NCI-H1930 (cell line): ENCODE measurements at places on chromosomes 7 and 10.

GRCh38 chr7:92809760-92810573 lies 26.4 kb downstream of the CDK6 start:
- no peak for DNase-seq

DNA sequence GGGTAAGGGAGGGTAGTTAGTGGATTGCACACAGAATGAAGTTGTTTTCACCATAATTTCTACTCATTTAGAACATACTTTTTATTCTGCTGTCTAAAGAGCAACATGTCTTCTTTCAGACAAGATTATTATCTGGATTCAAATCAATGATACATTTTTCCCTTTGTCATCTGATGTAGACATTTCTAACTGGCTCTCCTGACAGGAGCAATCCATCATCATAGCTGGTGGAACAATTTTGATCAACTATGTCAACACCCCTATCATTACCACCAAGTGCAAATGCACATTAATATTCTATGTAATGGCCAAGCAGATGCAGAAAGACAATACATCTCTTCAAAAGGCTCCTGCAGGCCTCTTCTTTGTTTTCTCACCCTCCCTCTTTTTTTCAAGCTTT lies 672.9 kb upstream of the LRRTM3 start:
- no peak for DNase-seq

GRCh38 chr7:74173491-74173865 lies 678 bp upstream of the EIF4H start:
- DNase-seq: no peak

DNA sequence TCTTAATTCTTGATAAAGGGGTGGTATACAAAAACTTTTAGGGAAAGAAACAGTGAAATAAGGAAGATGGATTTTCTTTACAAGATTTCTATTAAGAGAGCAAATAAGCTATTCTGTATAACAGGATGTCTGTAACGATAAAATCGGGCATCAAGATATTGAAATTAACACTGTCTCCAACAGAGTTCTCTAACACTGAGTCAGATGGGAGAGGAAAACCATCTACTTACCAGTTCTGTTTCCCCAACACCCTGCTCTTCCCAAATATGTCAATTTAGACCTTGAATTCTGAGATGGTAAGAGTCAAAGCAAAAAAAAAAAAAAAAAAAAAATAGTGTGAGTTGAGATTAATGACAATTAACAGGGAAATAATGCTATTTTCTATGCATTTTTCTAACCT lies 23.0 kb downstream of the SMURF1 start:
- DNase-seq: no peak

DNA sequence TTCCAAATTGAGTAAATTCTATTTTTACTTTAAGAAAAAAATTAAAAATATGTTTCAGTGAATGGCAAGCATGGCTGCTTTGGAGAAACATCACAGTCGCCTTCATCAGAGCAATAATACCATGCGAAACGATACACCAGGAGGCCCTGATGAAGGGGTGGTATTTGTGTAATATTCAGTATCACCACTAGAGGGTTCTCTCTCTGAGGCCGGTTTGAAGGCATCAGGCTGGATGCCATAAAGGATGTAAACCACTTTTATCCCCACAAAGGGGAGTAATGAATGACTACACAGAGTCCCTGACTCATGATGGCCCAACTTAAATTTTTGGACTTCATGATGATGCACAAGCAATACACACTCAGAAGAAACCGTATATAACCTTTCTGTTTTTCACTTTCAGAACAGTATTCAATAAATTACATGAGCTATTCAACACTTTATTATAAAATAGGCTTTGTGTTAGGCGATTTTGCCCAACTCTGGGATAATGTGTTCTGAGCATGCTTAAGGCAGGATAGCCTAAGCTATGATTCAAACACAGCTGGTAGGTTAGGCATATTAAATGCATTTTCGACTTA lies 95.5 kb downstream of the PPP1R17 start:
- peak; percentile 1 for DNase-seq

GRCh38 chr7:93923942-93924341 lies 2.4 kb downstream of the GNG11 start:
- DNase-seq: no peak

- DNase-seq: no peak
These were observed 50.8 kb upstream of the PHYHIPL start for GRCh38 chr10:59125666-59126065.

GRCh38 chr7:107834401-107834800 lies 31.4 kb upstream of the SLC26A3 start:
- no peak for DNase-seq

DNA sequence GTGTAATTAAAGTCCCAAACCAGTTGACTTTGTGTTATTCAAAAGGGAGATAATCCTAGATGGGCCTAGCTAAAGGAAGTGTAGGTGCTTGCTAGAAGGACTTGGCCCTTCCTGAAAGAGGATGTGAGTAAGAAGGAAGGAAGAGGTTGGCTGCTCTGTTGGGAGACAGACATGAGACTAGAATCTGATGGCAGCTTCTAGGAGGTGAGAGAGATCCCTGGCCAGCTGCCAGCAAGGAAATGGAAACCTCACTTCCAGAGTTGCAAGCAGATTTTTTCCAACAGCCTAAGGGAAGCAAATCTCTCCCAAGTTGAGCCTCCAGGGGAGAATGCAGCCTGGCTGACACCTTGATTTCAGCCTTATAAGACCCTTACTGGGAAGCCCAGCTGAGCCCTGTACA lies 368.4 kb upstream of the ZMIZ1 start:
- no peak for DNase-seq

DNA sequence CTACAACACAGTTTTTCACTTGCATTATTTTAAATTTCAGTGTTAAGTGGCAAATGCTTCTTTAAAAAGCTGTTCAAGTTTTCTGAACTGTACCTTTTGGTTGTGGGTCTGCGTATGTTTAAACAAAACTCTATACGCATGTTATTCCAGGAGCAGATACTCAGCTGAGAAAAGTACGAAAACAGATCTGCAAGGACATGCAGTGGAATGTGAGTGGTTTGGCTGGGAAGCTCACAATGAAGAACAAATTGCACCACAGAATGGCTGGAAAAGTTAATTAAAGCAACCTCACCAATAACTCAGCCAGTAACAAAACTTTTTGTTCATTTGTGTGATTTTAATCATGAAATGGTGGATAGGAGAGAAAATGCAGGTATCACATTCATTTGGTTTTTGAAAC lies 17.6 kb downstream of the GLI3 start:
- no peak for DNase-seq

DNA sequence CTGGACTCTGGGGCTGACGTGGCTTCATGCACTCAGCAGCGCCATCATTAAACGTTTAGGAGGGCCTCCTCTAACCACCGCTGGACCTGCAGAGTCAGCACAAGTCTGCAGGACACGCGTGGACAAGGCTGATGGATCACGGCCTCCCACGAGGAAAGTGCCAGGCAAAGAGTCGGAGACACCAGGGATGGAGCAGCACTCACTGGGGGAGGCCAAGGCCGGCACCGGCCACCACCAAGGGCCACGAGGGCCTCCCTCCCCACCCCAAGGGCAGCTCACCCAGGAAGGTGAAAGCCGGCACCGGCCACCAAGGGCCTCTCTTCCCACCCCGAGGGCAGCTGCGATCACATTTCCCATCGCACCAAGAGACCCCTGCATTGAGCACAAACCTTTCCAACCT lies 91.5 kb downstream of the DIP2C start:
- DNase-seq: no peak

DNA sequence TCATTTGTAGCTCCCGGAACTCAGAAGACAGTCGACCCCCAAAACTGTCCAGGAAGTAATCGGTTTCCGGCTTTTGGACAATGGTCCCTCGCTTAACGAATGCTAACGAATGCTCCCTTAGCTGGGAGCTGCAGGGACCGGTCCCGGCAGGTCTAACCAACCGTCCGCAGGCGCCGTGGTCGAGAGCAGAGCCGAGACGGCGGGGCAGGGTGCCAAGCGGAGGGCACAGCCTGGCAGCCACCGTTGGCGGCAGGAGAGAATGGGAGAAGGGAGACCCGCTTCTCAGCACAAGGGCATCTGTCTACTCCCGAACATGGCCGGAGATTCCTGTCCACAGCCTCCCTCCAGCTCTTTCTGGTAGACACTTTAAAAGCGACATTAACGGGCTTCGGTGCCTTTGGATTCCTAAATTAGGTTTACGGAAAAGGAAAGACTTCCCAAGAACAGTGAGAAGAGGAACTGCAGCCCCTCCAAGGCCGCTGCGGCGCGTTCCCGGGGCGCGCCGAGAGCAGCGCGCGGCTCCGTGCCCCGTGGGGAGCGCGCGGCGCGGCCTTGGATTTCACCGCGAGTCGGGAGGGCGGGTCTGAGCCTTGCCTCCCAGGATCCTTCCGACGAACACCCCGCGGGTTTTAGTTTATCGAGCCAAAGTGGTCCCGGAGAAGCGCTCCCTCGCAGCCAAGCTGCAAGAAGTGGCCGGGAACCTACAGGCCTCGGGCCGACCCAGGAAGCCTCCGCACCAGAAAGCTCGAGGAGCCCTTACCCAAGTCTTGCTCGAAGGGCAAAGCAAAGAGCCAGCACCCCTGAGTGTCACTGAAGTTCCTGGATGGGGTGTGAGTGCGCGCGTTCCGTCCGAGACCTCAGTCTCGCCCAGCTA lies 3.6 kb upstream of the TBX20 start:
- DNase-seq: no peak

- DNase-seq: no peak
These were observed 690.8 kb downstream of the MAGI2 start for GRCh38 chr7:78762625-78763024.

DNA sequence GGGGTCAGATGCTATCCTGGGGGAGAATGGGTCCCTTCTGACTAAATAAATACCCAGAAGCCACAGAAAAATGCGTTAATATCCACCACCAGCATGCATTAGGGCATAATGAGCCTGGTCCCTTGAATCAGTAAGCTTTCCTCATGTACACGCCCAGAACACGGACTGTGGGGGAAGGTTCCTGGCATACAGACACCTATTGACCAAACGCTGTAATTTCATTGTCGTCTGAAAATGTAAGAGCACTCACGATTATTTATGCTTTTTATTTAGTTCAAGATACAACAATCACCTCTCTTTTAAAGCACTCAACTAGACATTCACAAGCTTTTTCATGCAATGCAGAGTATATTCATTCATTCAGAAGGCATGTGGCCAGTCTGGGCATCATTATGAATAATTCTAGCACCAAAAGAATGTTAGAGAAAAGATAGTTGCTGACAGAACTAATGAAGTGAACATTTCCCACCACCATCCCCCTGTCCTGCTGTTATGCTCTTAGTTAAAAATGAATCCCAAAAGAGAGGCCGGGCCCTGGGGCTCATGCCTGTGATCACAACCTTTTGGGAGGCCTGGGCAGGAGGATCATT lies 101.0 kb downstream of the SVIL start:
- DNase-seq: no peak

DNA sequence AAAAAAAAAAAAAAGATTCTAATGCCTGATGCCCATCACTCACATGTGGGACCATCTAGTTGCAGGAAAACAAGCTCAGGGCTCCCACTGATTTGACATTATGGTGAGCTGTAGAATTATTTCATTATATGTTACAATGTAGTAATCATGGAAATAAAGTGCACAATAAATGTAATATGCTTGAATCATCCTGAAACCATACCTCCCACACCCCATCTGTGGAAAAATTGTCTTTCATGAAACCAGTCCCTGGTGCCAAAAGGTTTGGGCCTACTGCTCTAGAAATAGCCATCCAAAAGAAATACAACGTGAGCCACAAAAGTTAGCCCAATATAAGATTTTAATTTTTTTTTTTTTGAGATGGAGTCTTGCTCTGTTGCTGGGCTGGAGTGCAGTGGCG lies 265.1 kb downstream of the PRPF18 start:
- DNase-seq: no peak

DNA sequence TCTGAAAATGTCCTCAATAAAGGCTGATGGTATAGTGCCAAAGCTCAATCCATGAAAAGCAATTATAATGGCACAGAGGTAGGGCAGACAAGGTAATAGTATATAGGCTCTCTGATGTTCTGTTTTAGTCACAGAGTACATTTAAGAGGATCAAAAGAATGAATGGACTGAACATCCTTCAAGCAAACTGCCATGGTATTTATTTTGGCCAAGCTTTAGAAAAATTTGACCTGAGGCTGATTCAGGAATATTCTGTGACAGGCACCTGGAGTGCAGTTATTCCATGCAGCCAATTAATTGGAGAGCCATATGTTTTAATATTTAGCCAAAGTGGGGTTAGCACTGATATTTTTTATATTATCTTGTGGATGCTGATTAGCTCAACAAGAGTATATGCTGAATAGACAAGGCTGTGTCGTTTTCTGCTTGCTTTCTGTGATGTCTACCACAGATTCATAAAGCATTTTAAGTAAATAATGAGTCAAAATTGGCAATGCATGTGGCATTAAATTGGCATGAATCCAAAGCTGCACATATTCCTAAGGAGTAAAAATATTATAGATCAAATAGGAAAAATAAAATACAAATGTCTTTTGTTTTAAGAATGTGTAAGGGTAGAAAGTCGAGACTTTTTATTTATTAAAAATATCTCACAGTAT lies 177.4 kb downstream of the PCLO start:
- no peak for DNase-seq

GRCh38 chr7:111107579-111107978 lies 16.7 kb downstream of the LRRN3 start:
- no peak for DNase-seq

GRCh38 chr10:26446258-26446657 lies 8.1 kb downstream of the APBB1IP start:
- no peak for DNase-seq

DNA sequence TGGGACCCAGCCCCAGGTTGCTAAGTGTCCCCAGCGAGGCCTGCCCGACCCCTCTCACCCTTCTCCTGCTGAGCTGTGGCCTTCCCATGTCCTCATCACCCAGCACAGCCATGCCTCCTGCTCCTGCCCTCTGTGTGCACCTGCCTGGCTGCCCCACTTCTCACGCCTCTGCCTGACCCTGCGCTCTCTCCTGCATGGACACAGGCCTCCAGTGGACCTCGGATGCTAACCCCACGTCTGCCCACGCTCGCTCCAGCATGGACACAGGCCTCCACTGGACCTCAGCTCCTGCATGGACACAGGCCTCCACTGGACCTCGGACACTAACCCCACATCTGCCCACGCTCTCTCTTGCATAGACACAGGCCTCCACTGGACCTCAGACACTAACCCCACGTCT lies 111.6 kb downstream of the ADARB2 start:
- DNase-seq: no peak

DNA sequence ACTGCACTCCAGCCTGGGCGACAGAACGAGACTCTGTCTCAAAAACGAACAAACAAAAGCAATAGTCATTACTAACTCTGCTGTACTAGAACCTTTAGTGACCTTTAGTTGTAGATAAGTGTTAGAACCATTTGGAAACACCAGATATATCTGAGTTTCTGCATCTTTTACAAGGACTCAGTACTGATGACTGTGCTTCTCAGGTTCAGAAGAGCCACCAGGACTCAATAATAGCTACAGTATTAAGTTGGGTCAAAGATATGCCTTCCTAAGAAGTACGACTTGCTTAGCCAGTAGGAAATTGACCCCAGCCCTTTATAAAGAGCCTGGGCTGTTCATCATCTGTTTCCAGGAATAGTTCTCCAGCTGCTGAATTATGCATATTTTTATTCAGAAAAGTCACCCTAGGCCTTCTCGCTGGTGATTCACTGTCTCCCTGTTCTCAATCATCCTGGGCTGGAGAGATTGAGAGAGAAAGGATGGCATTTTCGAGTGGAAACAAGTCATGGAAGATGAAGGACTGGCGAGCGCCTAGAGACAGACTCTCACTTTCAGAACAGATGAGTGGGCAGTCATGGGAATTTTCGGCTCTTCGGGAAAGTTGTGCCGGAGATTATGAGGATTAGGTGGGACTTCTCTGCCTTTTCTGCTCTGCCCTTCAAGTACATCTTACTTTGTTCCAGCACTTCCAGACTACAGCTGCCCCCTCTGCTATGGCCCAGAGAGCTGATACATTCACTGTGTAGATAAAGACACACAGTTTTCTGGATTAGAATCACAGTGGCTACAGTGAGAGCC lies 316.1 kb downstream of the CCDC3 start:
- no peak for DNase-seq
